CD4-positive, alpha-beta T cell treated with Interleukin-12 subunit alpha and Interleukin-12 subunit beta, for 1 hour (primary cell): ENCODE measurements at places on chromosomes 16 and 17.

GRCh38 chr17:969811-970355, 9.7 kb downstream of the NXN start:
- DNase-seq, result no peak

- no peak for DNase-seq
Measured at GRCh38 chr17:81578561-81579225, 26.5 kb upstream of the FAAP100 start.

GRCh38 chr17:45123930-45124796, 8.2 kb downstream of the PLCD3 start:
- DNase-seq, result peak; percentile 26

- no peak for DNase-seq
Measured at GRCh38 chr17:38637951-38638350, 32.2 kb upstream of the SRCIN1 start.

GRCh38 chr17:45195424-45195823, 26.3 kb upstream of the FMNL1 start:
- DNase-seq, result no peak

GRCh38 chr16:4548124-4548523, 8.0 kb upstream of the C16orf96 start:
- DNase-seq, result no peak

DNA sequence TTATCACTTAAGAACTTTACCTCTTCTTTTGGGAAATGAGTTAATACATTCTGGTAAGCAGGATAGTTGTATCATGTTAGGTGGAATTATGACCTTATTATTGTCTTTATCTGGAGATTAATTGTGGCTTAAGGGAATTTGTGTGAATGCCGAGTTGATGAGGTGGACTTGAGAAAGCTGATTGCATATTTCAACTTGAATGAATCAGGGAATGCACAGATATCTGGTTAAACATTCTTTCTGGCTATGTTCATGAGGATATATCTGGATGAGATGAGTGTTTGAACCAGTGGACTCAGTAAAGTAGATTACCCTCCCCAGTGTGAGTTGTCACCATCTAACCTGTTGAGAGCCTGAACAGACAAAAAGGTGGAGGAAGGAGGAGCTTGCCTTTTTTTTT, 326.1 kb upstream of the GOT2 start:
- DNase-seq, result no peak

DNA sequence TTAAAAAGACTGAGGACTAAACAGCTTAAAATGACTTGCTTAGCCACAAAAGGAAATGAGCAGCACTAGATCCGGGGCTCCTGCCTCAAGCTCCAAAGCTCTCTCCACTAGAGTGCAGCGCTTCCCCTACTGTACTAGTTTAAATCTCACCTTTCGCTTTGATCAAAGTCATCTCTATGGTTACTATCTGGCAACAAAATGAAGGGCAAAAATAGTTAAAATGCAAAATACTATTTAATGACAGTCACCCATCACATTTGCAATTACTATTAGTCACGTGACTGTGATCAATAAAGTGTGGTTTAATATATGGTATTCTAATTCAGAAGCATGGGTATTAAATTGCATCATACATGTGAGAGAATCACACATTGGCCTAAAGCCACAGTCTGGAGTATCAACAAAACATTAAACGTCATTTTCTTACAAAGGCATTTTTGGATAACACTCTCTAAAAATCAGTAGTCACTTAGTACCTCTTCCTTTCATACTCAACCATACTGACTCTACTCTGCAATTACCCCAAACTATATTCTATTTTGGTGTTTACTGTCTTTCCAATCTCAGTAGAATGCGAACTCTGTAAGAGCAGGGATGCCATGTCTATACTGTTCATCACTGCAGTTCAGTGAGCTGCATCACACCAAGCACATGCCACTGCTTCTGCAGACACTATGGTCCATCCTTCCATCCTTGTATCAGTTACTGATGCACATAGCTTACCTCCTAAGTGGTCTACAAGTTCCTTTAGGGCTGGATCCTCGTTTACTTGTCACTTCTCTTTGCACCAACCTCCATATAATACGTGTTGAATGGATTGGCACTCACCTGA, 6.2 kb downstream of the PSMD12 start:
- DNase-seq, result peak; percentile 74

- DNase-seq, result no peak
Measured at GRCh38 chr17:67686241-67686640, 31.5 kb upstream of the NOL11 start.

GRCh38 chr17:81334391-81334901, 39.3 kb upstream of the SLC38A10 start:
- DNase-seq, result no peak

GRCh38 chr17:7798839-7799238, 35.2 kb upstream of the KDM6B start:
- DNase-seq, result no peak

GRCh38 chr17:28472871-28473497, 460 bp upstream of the SLC13A2 start:
- no peak for DNase-seq
